ENCODE measurements at places on chromosomes 12 and 14.

- H3K4me3 ChIP-seq = no peak overlapping the region
- H3K4me1 ChIP-seq = no peaks in the 10 kb centered on the region
- DNase-seq = no peak
- H3K27ac ChIP-seq = no peak overlapping the region
Measured at GRCh38 chr12:117165342-117165741, 24.9 kb downstream of the FBXO21 start.

DNA sequence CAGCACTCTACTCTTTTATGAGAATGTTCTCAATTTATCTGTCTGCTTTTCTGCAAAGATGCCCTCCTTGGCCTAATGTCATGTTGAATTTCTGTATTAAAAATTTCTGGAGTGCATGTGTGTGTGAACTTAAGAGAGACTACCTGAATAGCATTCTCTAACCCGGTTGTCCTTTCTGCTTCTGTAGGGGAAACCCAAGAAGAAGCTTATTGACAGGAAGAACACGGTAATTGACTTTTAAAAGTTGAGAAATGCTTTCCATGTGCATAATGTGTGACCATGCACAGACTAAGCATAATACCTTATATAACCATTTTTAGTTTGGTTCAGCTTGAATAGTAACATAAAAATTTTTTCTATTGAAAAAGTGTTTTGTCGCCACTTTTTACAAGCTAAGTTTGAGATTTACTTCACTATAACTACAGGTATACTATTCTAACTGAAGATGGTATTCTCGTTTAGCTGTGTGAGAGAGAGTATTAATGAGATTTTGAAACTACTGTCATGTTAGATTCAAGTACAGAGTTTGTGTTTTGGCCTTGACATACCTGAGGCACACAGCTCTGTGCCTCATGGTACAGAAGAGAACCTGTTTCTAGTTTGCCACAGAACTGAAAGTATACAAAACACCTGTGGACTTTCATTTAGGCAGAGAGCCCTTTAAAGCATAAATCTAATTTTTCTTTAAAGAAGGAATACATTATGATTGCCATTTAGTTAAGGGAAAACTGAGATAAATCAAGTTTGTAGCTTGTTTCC, 96.8 kb downstream of the TTLL5 start:
- DNase-seq = no peak
- no peaks in the 10 kb centered on the region for H3K27me3 ChIP-seq
- H3K36me3 ChIP-seq = 0 out of 2 replicates have a peak, but pooled peaks cover 5% of the 10 kb centered on the region
- no peak overlapping the region for H3K4me3 ChIP-seq
- no peak overlapping the region for H3K27ac ChIP-seq
- H3K4me1 ChIP-seq = peaks cover 7% of the 10 kb centered on the region

DNA sequence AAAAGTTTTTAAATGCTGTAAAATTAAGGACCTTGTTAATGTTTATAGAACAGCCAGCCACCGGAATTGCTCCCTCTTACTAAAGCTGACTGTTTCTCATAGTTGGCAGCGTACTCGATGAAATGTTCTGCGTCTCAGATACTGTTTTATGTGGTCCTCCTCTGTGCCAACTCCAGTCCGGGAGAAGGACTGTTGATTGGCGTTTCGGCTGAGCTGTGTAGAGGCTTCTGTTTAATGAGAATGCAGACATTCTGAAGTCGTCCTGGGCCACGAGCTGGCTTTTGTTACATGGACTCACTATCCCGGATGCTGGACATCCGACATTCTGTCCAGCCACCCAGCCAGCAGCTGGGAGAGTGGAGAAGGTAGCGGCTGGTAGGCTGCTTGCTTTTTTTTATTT, 75.4 kb downstream of the WDR20 start:
- H3K4me1 ChIP-seq = peaks cover 15% of the 10 kb centered on the region
- H3K27ac ChIP-seq = peak overlapping the region; percentile 54
- H3K36me3 ChIP-seq = peaks cover 8% of the 10 kb centered on the region
- H3K27me3 ChIP-seq = no peaks in the 10 kb centered on the region

GRCh38 chr12:78403136-78403535, 461.4 kb upstream of the SYT1 start:
- H3K27me3 ChIP-seq = no peaks in the 10 kb centered on the region
- peak; percentile 67 for DNase-seq
- peaks cover 13% of the 10 kb centered on the region for H3K4me1 ChIP-seq

DNA sequence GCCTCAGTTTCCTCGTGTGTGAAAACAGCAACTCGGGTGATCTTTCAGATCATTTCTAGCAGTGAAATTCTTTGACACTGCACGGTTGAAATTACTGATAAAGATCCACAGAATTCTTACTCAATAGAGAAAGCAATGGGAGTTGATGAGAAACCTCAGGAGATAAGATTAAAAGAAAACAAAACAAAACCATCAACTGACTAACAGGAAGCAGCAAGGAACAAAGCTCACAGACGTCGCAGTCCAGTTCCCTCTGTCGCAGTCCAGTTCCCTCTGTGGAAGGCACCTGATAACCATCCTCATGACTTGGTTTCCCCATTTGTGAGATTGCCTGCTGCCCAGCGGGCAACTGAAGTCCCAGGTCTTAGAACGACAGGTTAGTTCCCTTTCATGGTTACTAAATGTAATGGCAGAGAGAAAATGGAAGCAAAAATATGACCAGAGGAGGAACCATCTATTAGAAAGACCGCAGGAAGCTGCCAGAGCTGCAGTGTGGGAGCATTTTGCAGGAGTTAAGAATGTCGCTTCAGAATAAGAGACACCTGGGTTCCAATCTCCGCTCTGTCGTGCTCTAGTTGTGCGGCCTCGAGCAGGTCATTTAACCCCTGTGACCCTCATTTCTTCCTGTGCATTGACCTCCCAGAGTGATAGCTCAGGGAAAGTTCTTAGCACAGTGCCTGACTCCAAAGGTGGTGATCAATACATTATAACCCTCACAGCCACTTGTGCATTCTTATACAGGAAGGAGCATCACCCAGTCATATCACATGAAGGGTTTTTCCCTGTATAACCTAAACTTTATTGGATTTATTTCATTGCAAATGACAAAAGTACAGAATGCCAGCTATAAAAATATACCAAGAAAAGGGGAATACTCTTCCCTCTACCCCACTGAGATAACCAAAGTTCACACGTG, 5.1 kb upstream of the MED13L start:
- no peak overlapping the region for H3K4me3 ChIP-seq

DNA sequence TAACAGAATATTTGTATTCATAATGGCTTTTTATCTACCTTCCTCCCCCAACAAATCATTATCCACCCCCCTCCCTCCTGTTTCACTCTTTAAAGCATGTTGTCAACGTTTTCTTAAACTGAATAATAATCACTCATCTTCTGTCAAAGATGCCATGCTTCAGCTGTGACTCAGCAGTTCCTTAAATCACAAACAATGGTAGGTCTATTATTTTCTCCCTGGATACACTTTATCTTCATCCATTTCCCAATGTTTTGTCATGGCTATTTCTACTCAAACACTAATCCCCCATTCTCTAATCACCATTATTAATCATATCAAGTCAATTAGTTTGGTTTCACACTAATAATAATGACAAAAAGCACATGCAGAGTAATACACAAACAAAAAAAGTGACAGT, 6.5 kb downstream of the CLEC12B start:
- H3K27ac ChIP-seq = peak overlapping the region; percentile 36
- no peak overlapping the region for H3K4me3 ChIP-seq
- H3K27me3 ChIP-seq = no peaks in the 10 kb centered on the region

GRCh38 chr14:72613231-72613974, 280.5 kb downstream of the DPF3 start:
- H3K4me3 ChIP-seq = no peak overlapping the region
- H3K4me1 ChIP-seq = peaks cover 39% of the 10 kb centered on the region
- H3K27ac ChIP-seq = no peak overlapping the region
- no peaks in the 10 kb centered on the region for H3K36me3 ChIP-seq
- peak; percentile 22 for DNase-seq

- peaks cover 22% of the 10 kb centered on the region for H3K4me1 ChIP-seq
- peak overlapping the region; percentile 100 for H3K4me3 ChIP-seq
- DNase-seq = peak; percentile 95
- H3K36me3 ChIP-seq = no peaks in the 10 kb centered on the region
Measured at GRCh38 chr12:11648514-11649412, 711 bp upstream of the ETV6 start.

GRCh38 chr14:61438860-61439765, 117.7 kb downstream of the PRKCH start:
- H3K4me3 ChIP-seq = peak overlapping the region; percentile 26
- DNase-seq = peak; percentile 64
- H3K27me3 ChIP-seq = peaks cover 12% of the 10 kb centered on the region
- H3K36me3 ChIP-seq = no peaks in the 10 kb centered on the region
- H3K4me1 ChIP-seq = peaks cover 8% of the 10 kb centered on the region
- H3K27ac ChIP-seq = no peak overlapping the region

GRCh38 chr12:54196396-54196795, 7.6 kb upstream of the SMUG1 start:
- DNase-seq = no peak
- no peaks in the 10 kb centered on the region for H3K36me3 ChIP-seq
- H3K4me1 ChIP-seq = peaks cover 9% of the 10 kb centered on the region
- no peak overlapping the region for H3K27ac ChIP-seq

- no peak overlapping the region for H3K4me3 ChIP-seq
- DNase-seq = no peak
- H3K36me3 ChIP-seq = peaks cover 19% of the 10 kb centered on the region
Measured at GRCh38 chr12:124418791-124419190, 123.9 kb downstream of the RFLNA start.

DNA sequence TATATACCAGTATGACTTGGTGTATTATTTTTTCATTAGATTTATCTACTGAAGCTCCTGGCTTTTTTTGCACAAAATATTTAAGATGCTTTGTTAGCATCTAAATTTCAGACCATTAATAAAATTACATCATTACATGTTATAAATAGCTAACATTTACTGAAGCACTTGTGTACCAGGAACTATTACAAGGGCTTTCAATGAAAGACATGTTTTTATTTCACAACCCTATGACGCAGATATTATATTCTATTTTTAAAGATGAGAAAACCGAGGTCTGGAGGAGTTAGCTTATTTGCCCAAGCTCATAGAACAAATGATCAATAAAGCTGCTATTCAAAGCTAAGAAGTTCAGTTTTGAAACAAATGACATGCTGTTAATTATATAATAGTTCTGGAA, 420.4 kb upstream of the DCN start:
- peak; percentile 37 for DNase-seq
- no peaks in the 10 kb centered on the region for H3K36me3 ChIP-seq
- no peaks in the 10 kb centered on the region for H3K4me1 ChIP-seq
- no peak overlapping the region for H3K4me3 ChIP-seq
- no peak overlapping the region for H3K27ac ChIP-seq
- H3K27me3 ChIP-seq = no peaks in the 10 kb centered on the region

DNA sequence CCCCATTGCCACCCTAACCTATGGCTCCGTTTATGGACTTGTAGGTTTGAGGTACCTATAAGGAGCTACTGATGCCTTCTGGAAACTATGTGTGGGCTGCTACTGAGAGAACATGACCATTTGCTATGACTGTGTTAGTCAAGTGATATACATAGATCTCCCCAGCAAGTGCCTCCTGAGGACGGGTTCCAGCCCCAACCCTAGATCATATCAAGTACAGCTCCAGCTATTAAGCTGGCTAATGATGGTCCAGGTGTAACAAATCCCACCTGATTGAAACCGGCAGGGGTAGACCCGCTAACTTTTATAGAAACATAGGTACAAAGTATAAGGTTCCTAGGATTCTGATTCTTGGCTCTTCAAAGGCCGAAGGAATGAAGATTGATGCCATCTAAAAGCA, 23.7 kb downstream of the NINJ2 start:
- no peak overlapping the region for H3K27ac ChIP-seq
- no peak for DNase-seq
- H3K36me3 ChIP-seq = no peaks in the 10 kb centered on the region
- peaks cover 15% of the 10 kb centered on the region for H3K4me1 ChIP-seq
- no peak overlapping the region for H3K4me3 ChIP-seq

DNA sequence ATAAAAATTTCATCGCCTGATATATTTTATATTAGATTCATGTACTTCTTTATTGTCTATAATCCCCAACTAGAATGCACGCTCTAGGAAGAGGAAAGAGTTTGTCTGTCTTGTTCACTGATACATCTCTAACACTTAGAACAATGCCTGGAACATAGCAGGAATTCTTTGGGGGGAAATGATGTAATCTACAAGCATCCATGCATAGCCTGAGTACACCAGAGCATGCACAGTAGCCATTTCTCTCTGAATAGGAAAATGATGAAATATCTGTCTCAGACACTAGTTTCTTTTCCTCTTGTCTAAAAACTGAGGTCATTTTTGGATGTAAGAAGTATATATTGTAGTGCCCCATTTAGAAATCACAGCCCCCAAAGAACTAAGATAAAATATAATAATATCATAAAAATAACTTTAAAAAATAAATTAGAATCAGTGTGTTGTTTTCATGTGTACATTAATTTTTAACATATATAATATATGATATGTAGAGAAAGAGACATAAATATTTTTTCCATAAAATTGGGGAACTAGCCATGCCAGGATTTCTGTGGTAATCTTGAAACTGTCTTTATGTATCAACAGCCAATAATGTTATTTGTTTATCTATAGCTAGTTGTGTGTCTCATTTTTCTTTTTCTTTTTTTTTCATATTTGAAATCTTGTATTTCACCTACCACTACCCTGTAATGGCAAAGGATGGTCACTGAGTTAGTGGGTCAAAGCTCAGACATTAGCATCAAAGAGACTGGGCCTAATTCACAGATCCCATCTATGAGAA, 155.6 kb upstream of the TMCC3 start:
- H3K27ac ChIP-seq = peak overlapping the region; percentile 9
- no peaks in the 10 kb centered on the region for H3K27me3 ChIP-seq
- H3K4me1 ChIP-seq = 0 out of 2 replicates have a peak, but pooled peaks cover 3% of the 10 kb centered on the region
- DNase-seq = peak; percentile 72

DNA sequence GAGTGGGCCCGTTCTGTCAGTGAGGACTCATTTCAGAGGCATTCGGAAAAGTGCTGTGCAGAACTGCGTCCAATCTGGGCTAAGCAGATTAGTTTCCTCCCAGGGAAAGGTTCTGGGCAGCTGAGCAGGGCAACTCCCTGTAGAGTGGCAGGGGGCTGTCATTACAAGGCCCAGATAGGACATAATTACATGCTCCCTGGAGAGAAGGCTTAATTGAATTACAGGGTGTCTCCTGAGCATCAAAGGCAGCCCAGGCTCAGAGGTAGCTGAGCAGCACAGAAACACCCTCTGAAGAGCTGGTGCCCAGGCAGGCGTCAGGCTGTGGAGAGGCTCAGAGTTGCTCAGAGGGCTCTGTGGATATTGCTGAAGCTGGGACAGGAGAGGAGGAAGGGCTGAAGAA, 36.0 kb downstream of the SLC8A3 start:
- H3K36me3 ChIP-seq = no peaks in the 10 kb centered on the region
- no peaks in the 10 kb centered on the region for H3K27me3 ChIP-seq
- H3K27ac ChIP-seq = no peak overlapping the region
- DNase-seq = no peak
- no peak overlapping the region for H3K4me3 ChIP-seq
- H3K4me1 ChIP-seq = no peaks in the 10 kb centered on the region
